ENCODE measurements at places on chromosomes 2 and 18.

GRCh38 chr2:158600155-158600802 lies 143.5 kb downstream of the PKP4 start:
- DNase-seq: no peak

GRCh38 chr2:173690349-173690748 lies 274.8 kb downstream of the SP3 start:
- no peak for DNase-seq

DNA sequence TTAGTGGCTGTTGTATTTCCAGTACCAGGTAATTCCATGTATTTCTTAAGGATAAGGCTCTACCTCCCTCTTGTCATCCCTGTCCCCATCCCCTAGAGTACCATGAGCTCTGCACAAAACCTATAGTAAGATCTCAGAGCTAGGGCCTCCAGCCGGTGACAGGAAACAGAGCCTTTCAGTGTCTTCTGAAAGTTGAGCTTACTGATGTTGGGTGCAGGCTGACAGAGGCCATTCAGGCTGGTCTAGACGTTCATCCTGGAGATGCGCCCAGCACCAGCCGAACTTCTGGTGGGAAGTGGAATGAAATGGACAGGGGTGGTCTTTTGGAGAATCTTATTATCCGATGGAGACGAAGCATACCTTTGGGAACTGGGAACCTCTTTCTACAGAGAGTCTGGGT lies 16.7 kb upstream of the LYPD6B start:
- no peak for DNase-seq

DNA sequence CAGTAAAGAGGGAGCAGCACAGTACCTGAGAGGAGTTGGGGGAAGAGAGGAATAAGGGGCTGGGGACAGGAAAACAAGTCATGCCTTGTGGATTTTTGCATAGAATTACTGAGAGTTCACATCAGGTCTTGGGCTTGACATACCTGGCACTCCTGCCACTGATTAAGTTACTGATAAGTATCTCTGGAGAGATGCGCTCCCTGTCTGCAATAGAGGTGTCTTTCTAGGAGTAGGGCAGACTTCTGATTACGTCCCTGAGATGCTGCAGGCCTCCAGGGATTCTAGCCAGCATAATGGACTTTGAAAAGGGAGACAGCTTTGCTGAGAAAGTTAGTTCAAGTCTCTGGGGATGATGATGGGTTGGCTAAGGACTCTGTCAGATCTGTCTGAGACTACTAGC lies 69.4 kb downstream of the CHRNA1 start:
- no peak for DNase-seq

DNA sequence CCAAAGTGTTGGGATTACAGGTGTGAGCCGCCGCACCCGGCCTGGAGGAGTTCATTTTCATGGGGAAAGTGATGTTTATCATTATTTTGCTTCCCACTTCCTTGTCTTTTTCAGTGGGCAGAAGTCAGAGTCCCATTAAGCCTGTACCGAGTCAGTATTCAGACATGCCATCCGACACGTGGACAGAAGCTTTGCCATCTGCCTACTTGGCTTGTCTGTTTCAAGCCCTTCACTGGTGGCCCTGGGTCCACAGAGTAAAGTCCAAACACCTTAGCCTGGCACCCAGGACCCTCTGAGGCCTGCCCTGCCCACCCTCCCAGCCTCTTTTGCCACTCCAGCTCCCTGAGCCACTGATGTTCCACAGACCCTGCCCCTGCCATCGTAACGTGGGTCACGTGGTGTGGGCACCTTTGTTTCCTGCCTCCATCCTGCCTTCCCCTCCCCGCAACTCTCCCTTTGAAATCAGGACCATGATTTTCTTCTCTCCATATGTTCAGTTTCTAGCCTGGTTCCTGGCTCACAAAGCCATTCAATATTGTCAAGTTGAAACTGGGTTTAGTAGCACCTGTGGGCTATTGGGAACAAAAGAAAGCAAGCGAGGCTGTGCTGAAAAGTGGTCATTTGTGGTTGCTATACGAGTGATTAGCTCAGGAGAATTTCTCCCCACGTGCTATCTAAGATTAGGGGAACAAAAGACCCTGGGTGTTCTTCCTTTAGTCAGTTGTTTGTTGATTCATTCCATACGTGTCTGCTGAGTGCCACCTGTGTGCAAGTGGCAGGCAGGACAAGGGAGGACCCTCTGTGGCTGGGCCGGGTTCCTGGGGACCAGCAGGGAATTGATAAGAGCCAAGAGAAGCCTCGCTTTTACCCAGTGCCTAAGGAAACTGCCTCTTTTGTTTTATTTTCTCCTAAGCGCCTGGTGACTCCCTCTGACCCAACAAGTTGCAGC lies 5.1 kb upstream of the ODC1 start:
- DNase-seq: no peak

- DNase-seq: no peak
Observed at GRCh38 chr2:213157242-213157641, 5.8 kb upstream of the IKZF2 start.

DNA sequence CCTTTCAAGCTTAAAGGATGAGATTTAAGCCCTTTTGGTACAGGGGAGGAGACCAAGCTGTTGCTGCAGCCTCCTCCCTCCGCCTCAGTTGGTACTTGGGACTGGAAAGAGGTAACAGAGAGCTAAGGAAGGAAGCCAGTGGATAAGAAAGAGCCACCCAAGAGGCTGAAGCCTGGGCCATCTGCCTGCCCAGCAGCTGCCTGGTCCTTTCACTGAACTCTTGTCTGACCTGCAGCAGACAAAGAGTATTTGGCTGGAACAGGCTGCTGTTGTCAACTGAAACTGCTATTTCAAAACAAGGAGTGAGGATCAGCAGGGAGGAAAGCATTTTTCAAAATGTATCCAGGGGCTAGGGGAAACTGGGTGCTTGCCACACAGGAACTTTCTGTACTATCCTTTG lies 30.3 kb downstream of the TNS1 start:
- DNase-seq: no peak

GRCh38 chr18:6954501-6954900 lies 163.1 kb downstream of the LAMA1 start:
- DNase-seq: no peak

DNA sequence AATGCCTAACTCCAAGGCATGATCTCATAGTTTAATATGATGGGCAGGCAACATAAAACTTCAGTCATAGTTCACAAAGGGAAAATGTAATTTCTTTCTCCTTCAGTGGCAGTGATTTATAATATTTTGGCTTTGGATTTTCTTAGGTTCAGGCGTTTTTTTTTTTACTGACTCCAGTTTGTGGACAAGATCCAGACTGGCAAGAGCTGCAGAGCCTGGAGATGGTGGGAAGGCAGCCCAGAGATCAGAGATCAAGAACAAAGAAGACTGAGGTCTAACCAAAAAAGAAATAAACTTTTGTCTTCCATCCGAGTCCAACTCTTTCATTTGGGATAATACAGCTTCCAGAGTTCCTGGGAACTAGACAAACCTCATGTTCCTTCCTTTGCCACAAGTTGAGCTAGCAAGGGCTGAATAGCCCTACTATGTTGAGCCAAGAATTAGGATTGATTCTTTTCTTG lies 215.3 kb upstream of the SETBP1 start:
- no peak for DNase-seq

GRCh38 chr18:62660691-62661090 lies 54.6 kb upstream of the PHLPP1 start:
- no peak for DNase-seq

DNA sequence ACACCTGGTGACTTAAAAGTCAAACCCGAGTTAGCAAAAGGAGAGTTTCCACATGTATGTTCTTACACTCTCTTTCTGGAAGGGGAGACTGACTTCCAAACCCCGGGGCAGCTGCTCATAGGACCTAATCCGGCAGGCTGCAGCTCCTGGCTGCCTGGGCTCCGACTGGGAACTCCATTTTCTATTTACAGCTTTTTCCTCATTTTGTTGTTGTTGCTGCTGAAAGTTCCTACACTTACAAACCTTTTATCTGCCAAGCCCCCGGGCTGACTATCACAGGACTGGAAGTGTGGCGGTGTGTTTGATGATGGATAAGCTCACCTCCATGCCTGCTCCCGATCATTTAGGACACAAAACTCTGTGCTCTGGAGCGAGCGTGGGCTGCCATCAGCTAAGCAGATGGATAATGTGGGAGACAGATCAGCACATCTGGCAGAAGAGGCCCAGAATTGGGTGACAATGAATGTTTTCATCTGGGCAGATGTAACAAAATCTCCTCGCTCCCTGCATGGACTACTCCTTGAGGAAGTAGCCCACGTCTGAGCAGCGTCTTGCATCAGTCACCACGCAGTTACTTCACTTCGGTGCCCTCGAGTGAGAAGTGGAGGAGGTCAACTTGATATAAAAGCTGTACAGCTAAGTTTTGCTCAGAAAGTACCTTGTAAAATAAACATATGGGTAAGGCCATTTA lies 114.4 kb upstream of the COPS8 start:
- no peak for DNase-seq

- DNase-seq: no peak
Observed at GRCh38 chr18:36623681-36624190, 205.1 kb downstream of the TPGS2 start.

DNA sequence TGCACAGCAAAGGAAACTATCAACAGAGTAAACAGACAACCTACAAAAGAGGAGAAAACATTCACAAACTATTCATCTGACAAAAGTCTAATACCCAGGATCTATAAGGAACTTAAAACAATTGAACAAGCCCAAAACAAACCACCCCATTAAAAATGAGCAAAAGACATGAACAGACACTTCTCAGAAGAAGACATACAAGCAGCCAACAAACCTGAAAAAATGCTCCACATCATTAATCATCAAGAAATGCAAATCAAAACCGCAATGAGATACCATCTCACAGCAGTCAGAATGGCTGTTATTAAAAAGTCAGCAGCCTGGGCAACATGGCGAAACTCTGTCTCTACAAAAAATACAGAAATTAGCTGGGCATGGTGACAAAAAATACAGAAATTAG lies 110.2 kb upstream of the LDLRAD4 start:
- DNase-seq: no peak

DNA sequence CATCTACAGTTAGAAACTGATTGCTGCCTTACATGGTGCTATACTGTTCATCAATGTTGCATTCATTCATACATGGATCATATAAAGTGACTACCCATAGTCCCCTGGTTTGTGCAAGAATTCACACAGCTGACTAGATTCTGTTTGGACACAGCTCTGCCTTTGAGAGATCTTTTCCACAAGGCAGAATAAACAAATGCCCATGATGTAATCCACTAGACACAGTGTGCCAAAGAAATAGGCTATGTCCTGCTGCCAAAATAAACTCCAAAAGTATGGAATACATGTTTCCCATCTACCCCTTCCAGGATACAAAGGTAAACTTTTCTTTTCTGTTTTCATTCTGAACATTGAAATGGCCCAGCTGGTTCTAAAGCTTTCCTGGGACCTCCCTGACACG lies 269.4 kb upstream of the CHAC2 start:
- DNase-seq: no peak

DNA sequence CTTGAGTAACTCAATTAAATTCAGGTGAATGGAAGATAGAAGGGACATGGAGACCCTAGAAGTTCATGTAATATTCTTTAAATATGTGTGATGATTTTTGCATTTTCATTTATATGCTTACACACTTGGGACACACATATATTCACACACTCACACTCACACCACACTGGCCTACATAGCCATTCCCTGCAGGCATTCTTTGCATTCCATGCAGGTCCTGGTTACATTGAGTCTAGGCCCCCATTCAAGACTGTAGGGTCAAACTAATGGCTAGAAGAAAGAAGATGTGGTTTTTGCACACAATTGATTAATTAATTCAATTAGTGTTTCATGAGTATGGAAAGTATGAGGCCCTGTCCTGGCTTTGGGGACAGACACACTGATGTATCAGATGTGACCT lies 249.4 kb downstream of the HNMT start:
- DNase-seq: no peak

GRCh38 chr18:6203791-6204190 lies 210.9 kb downstream of the L3MBTL4 start:
- DNase-seq: peak; percentile 74

GRCh38 chr2:157777427-157777826 lies 98.7 kb downstream of the ACVR1 start:
- peak; percentile 24 for DNase-seq

DNA sequence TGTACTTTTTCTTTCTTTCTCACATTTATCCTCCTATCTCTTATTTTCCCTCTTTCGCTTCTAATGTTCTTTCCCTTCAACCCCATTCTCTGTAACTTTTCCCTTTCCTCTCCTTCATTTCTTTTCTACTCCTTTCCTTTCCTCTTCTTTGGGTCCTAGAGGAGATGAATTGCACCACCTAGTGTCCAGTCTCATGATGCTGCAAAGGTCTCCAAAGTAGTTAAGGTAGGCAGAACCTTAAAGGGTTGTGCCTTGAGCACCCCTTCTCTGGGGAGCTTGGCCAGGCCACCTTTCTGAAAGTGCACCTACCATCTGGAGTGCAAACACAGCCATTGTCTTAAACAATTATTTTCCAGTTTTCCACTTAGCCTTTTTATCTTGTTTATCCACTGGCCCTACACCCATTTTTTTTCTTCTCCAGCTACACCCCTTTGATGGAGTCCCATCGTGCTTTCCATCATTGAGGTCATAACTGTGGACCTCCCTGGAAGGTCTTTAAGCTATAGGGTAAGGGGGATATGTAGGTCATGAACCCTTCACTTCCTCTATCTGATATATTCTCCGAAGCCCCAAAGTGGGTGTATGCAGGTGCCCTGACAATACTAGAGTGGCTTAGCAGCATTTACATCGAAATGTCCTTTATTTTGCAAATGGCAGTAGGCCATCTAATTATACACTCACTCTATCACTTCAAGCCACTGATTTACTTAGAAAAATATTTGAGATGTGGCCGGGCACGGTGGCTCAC lies 155.9 kb downstream of the ESCO1 start:
- no peak for DNase-seq

DNA sequence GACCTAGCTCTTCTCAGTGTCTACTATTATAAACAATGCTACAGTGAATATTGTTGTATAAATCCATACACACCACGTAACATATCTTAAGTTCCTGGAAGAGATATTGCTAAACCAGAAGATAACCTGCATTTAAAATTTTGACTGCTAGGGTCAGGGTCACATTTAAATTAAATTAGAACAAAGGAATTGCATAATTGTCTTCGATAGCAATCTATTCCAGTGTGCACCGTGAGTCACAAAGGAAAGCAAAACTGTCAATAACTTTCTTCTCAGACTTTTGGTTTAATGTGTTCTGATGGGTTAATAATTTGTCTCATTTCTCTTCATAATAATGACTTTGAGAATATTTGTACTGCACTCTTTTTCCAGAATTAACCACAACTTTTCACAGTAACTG lies 4.2 kb downstream of the GEN1 start:
- no peak for DNase-seq

- no peak for DNase-seq
Observed at GRCh38 chr2:235433860-235434259, 60.0 kb upstream of the AGAP1 start.

- peak; percentile 18 for DNase-seq
Observed at GRCh38 chr2:147989809-147990403, 30.6 kb downstream of the ORC4 start.

GRCh38 chr18:10453806-10454680 lies at the start of gene APCDD1:
TSS of gene APCDD1 (plus strand) at chr18:10454635. CDS start at chr18:10454982, 347 bp downstream.
- peak; percentile 42 for DNase-seq

GRCh38 chr18:50734886-50735285 lies 84.9 kb downstream of the MRO start:
- DNase-seq: no peak
